ENCODE measurements at places on chromosomes 4 and X. TPM values are rescaled to one million over a fixed set of nuclear protein-coding genes. Genes with fewer than 3 reads are reported as not detected.

Gene H2BW2
- not detected for total RNA-seq

GRCh38 chrX:97858592-97858991 is 974.9 kb downstream of the RPA4 start:
- no peak for DNase-seq

DNA sequence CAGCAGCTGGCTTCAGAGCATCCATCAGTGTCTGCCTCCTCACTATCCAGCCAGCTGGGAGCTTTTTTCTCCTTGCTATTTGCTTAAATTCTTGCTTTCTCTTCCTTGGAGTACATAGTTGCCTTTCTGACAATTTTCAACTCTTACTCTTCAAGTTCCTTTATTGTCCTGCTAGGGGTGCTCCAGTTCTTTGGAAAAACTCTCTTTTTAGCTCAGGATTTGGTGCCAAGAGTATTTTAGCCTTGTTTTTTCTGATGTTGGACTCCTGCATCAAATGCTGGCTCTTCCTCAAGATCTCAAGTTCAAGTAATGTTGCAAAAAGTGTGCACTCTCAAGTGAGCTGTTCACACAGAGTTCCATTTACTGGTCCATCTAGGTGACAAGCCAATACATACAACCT is 126.4 kb downstream of the KDR start:
- peak; percentile 24 for DNase-seq

- no peak for DNase-seq
These were observed 36.4 kb downstream of the HTRA3 start for GRCh38 chr4:8305851-8306471.

Gene RBM3
- 130 TPM for total RNA-seq

GRCh38 chr4:151263455-151263854 is 13.5 kb upstream of the PRSS48 start:
- DNase-seq, result peak; percentile 21

- no peak for DNase-seq
These were observed 1018.0 kb upstream of the HS3ST1 start for GRCh38 chr4:12446657-12447185.

Gene CDX4
- total RNA-seq, result 0.92 TPM

DNA sequence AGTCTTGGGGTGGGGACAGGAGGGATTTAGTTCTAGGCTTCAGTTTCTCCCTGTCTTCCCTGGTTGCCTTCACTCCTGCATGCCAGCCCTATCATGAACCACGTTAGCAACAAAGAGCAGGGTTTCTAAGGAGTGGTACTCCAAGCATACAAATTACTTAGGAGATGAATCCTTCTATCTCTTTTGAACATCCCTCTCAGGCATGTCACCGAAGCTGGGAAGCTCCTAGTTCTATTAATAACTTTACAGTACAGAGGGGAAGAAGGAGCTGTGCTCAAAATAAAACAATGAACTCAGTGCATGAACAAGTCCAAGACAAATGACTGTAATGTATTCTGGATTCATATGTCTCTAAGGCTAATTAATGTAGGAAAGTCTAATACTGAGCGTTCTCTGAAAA is 450.6 kb upstream of the RASGEF1B start:
- DNase-seq, result no peak

- DNase-seq, result peak; percentile 93
These were observed 1.8 kb downstream of the CPZ start for GRCh38 chr4:8594097-8595038.

- no peak for DNase-seq
These were observed 39.8 kb upstream of the S100G start for GRCh38 chrX:16610121-16610621.

- no peak for DNase-seq
These were observed 899.3 kb downstream of the STIM2 start for GRCh38 chr4:27759611-27760575.

GRCh38 chr4:11420327-11420726 is 8.4 kb downstream of the HS3ST1 start:
- DNase-seq, result no peak

Gene MSANTD1
- total RNA-seq, result 0.25 TPM

Gene CXCL11
- total RNA-seq, result not detected

DNA sequence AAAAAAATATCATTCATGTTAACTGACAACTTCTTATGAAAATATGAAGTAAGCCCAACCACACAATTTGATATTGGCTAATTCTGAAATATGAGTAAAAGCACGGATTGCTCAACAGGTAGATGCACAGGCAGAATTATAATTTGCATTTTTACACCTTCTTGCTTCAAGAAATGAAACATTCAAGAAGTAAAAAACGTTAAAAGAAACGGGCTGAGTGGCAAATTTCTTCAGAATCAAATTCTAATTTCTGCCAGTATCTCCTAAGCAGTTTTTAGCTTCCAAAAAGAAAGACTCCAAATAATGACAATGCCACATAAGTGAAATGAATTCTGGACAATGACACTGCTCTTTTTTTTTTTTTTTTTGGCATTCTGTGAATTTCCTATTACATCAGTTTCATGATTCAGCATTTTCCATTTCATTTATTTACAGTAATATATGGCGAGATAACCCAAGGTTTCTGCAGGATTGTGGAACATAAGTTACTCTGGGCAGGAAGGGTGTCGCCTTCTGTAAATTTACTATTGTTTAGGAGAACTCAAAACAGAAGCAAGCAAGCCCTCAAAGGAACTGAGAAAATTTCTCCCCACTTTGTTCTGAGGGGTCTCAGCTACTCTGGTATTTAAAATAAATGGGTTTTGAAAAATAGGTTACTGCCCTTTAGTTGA is 1.4 kb downstream of the SEL1L3 start:
- no peak for DNase-seq

GRCh38 chr4:169269916-169270809 is 593 bp downstream of the SH3RF1 start:
- peak; percentile 71 for DNase-seq

DNA sequence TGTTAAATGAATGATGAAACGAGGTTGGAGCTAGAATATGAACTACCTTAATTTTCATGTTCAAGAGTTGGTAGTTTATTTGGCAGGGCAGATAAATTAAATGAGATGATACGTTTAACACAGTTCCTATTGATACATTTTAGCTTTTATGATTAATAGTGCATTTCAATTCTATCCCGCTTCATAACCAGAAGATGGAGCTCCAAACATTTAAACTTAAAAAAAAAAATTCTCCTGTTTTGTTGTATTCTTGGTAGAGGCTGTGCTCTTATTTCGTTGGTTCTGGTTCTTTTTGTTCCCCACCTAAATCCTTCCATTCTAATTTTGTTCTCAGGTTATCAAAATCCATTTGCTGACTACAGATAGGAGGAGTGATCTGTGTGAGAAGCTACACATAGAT is 71.8 kb upstream of the PTPN13 start:
- no peak for DNase-seq

DNA sequence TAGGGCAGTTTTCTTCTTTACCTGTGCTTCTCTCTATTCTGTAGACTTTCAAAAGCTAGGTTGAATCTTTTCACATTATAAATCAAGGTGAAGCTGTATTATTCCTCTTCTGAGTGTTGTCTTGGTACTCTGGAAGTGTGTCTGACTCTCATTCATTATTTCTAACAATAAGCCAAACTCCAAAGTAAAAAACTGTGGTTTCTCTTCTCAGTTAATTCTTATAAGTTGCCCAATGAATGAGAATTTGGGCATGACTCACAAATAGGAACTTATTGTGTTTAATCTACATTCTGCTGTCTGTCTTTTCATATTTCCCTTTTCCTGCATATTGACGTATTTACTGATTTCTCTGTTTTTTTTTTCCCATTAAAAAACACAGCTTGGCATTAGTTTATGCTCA is 714.5 kb downstream of the CCSER1 start:
- DNase-seq, result no peak

GRCh38 chrX:112731793-112732192 is 52.1 kb upstream of the LHFPL1 start:
- DNase-seq, result no peak

GRCh38 chrX:119398974-119399771 is at the start of gene SLC25A43:
Gene SLC25A43 (plus strand): TSS chrX:119399336. CDS start chrX:119399404, 68 bp downstream.
- peak; percentile 55 for DNase-seq

DNA sequence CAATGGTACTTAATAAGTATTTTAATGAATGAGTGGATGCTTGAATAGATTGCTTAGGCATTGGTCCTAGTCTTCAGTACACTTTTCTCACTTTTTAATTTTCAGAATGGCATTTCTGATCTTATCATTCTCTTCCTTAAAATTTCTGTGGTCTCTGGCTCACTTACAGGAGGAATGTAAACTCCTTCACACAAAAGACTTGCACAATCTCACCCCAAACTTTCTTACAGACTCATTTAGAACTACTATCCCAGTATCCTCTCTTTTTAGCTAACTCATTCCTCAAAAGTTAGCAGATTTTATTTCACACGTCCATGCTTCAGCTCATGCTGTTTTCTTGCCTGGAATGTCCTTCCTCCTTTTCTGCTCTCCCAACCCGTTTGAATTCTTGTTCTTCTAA is 350.1 kb downstream of the GRXCR1 start:
- DNase-seq, result no peak

Gene PRDM5
- 36.2 TPM for total RNA-seq

GRCh38 chr4:15500701-15501100 is 31.0 kb downstream of the CC2D2A start:
- no peak for DNase-seq

DNA sequence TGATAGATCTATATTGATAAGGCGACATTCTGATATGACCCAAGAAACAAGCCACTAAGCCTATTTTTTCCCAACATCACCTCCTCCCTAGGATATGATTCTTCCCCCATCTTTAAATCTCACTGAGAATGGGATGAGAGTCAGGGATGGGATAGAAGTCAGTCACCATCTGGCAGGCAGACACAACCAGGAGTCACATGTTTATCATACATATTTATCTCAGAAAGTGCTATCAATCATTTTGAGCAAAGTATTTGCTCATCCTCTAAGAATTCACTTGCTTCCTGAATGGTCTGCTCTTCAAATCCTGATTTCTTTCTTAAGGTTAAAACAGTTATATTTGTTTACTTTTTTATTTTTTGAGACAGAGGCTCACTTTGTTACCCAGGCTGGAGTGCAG is 20.3 kb downstream of the DNAAF6 start:
- no peak for DNase-seq

GRCh38 chr4:112523008-112523721 is 7.2 kb upstream of the NEUROG2 start:
- peak; percentile 85 for DNase-seq

DNA sequence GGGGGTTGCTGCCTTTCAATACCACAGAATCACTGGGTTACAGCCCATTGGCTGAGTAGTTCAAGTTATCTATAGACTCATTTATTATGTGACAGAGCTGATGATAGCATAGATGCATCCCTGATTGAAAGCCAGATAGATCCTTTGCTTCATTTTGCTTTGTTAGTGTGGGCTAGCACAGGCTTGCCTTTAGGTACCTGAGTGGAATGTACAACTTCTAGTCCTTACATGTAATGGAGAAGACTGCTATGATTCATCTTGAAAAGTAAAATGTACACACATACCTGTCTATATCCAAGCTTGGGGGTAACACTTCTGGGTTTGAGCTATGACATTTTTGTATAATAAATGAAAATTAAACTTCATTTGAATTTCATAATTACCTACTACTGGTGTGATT is 226.0 kb upstream of the FTHL17 start:
- DNase-seq, result no peak

GRCh38 chr4:26093551-26093950 is 179.5 kb downstream of the SMIM20 start:
- DNase-seq, result no peak

Gene ASMT
- total RNA-seq, result 0.28 TPM

Gene SHROOM3
- 52.7 TPM for total RNA-seq

Gene SORBS2
- total RNA-seq, result 15.7 TPM

DNA sequence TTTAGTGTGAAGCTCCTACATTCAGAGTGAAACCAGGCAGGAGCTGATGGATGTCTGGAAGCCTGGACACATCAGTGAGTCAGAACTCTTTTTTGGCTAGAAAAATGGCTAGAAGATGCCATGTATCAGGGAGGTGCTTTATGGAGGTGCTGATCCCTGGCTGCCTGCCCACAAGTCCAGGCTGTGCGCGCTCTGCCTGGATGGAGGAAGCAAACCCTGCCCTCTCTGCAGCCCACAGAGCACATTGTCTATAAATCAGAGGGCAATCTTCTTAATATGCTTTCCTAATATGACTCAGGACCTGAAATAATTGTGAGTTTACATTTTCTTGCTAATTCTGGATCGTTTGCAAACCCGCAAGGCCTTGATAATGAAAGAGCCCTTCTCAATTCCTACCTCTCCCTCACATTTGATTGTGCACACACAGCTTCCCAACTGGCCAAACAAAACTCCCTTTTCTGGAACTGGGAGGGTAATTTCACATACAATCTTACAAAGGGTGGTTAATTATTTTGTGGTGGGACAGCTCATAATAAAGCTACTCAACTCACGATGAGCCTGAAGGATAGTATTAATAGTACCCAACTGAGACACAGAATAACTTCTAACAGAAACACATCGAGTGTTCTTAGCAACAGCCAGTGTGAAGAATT is 11.7 kb downstream of the MFAP3L start:
- DNase-seq, result no peak

- no peak for DNase-seq
These were observed 126.1 kb downstream of the ARHGEF9 start for GRCh38 chrX:63658920-63659319.

DNA sequence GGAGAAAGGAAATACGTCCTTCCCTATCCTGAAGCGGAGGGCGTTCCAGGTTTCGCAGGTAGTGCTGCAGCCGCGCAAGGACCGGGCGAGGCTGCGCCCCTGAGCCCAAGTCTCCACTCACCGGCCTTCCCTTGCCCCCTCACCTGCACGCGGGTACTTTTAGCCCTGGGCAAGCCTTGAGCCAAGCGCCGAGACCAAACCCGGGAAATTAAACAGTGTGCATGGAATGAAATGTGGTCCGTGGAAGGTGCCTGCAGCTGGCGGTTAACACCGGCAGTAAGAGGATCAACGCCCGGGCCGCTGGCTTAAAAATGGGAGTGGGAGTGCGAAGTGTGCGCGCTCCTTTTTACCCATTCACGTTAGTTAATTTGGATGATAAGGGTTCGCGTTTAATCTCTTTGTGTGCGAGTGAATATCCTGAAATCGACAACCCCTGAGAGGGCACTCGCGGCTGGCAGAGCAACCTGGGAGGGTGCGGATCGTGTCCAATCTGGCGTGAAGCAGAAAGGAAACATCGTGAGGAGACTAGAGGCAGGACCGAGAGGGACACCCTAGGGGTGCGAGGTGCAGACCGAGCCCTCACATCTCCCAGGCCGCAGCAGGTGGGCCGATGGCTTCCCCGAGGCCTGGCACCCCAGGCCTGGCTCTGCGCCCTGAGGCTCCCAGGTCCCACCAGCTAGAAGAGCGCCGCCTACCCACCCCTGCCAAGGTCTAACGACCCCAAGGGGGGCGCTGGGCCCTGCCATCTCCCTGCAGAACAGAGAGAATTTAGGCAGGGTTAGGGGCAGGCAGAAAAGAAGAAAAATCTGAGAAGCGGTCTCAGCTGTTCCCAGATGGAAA is 2.0 kb upstream of the HELT start:
- DNase-seq, result peak; percentile 65
